ENCODE measurements at places on chromosomes 1 and 21. TPM values are rescaled to one million over a fixed set of nuclear protein-coding genes. Genes with fewer than 3 reads are reported as not detected.

DNA sequence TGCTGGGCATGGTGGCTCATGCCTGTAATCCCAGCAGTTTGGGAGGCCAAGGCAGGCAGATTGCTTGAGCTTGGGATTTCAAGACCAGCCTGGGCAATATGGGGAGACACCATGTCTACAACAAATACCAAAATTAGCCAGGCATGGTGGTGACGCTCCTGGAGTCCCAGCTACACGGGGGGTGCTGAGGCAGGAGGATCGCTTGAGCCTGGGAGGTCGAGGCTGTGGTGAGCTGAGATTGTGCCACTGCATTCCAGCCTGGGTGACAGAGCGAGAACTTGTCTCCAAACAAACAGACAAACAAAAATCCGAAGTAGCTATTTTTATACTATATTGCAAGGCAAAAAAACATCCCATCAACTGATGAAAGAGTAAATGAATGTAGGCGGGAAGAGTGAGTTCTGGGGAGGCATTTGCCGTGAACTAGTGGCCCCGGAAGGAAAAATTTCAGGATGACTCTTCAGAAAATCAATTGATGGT is 40.6 kb downstream of the NCMAP start:
- DNase-seq, result no peak

DNA sequence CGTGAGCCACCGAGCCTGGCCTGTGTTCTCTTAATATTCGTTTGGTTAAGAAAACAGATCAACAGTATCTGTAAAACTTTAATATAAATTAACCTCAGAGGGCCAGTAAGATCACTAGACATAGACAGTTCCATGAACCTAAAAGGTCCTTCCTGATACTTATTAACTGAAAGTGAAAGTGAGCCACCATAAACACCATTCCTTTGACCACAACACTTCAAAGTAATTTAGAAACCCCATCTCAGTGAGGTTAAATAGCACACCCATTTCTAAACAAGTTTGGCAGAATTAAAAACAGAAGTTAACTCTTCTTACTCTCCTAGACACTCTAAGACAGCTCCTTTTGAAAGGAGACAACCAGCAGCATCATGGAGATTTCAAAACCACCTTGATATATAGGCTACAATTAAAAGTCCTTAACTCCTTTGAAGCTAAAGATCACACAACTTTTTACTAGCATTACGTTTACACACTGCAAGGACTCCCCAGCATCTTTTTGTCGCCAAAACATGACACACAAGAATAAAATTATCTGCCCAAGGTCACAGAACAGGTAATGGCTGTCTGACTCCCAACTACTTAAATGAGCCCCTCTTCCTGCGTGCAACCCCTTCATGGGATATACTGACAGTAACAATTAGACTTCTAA is 2.2 kb downstream of the RNF19B start:
- DNase-seq, result no peak

DNA sequence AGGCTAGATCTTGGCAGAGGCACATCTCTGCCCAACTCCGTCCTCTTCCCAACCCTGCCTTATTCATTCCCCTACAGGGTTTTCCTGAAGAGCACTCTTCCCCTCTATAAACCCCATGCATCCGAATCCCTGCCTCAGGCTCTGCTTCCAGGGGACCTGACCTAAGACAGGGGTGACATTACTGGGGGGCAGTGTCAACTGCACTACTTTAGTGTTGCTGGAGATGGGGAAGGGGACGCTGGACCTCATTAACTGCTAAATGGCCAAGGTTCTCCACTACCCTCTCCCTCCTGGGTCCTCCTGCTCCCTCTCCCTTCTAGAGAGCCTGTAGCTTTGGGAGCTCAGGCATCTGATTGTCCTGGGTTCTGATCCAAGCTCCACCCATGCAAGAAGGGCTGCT is 126.2 kb downstream of the GRIK3 start:
- DNase-seq, result no peak

DNA sequence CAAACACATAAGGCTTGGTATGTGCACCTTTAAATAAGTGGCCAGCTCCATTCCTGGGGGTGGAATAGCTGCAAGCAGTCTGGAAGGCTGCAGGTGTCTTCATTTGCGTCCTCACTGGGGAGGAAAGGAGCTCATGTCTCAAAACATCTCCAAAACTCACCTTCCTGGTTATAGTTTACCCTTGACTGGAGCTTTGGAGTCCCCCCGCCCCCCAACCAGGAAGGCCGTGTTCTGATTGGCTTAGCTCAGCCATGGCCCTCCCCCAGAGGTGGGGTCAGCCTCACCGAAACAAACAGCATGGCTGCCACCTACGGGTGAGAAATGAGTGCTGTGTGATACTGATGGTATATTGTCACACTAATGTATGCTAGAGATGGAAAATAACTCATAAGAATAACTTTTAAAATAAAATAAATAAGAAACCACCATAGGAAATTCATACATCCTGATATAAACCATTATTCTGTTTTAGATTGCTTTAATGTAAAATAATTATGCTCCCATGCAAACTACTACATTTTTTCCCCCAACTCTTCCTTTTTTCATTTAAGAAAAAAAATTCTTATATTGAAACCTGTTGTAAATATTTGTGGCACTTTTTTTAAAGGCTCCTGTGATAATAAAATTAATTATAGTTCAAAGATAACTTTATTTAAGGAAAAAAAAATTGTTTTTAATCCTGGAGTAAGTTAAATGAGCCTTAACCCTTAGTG is 90.8 kb downstream of the ZP4 start:
- DNase-seq, result no peak

SPRR2D gene
- total RNA-seq, result not detected

DNA sequence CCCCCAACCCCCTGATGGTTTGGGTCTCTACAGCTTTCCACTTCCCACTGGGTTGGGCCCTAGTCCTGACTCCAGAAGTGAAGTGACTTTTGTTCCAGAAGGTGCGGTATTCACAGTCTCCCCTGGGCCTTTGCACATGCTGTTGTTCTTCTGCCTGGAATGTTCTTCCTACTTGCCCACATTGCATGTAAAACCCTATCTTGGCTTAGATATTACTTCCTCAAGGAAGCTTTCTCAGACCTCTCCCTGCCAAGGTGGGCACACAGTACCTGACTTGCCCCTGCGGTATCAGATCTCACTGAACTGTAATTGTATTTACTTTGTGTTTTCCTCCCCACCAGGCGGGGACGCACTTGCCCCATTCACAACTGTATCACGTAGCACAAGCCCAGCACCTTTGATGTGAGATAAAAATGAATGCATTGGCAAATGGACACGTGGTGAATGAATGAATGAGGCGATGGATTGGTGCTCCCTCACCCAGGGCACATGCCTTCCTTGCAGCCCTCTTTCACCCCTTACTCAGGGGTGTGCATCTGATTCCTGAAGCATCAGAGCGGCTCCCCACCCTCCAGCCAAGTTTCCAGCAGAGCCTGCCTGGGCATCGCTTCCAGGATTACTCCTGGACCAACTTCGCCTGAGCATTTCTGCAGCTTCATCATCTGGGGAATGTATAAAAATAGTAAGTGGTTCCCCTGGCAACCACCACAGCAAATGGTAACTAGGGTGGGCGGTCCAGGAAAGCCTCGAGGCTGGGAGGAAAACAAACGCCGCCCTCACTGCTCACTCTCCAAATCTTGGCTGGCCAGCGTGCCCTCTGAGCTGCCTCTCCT is 19.8 kb downstream of the NENF start:
- DNase-seq, result no peak

GRCh38 chr1:116504308-116505156 is 66.3 kb downstream of the CD58 start:
- DNase-seq, result no peak

DNA sequence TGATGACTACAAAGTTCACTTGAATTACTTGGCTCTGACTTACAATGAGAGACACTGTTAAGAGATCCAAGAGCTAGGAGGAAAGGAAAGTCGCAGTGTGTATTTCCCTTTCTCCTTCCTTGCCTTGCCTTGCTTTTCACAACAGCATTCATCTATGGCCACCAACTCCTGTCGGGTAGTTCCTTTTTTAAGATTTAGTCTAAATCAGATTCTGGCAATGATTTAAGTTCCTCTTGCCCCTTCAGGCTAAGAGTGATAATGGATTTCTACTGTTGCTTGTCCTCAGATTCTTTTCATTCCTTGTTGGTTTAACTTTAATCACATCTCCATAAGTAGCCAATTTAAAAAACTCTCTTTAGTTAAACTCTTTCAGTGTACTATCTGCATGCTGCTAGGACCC is 91.9 kb downstream of the GTF2B start:
- DNase-seq, result no peak

- DNase-seq, result no peak
These were observed 46.6 kb upstream of the RGS2 start for GRCh38 chr1:192762265-192762664.

GJA9 gene
- total RNA-seq, result not detected

- DNase-seq, result no peak
These were observed 15.1 kb upstream of the PADI3 start for GRCh38 chr1:17233675-17234320.

ZNF683 gene
- total RNA-seq, result not detected

DNA sequence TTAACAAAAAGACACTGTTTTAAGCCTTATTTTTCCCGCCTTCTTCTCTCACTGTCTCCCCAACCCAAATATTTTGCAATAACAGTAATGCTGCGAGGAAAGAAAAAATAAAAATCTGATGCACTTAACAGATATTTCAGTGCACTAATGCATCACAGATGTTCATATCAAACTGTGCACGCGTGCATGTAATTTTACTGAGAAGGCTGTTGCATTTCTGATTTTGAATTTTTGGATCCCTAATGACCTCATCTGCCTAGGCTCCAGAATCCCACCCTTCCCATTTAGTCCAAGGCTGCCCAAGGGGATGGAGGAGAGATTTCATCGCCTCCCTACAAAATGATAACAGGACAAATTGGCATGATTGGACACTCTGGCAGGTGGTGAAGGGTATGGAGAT is 5.5 kb downstream of the TRABD2B start:
- DNase-seq, result no peak

- DNase-seq, result no peak
These were observed 4.4 kb downstream of the CASP9 start for GRCh38 chr1:15519625-15520024.

ASAP3 gene
- total RNA-seq, result 95.8 TPM
